NCI-H1092 (cell line): ENCODE measurements at places on chromosomes 4 and X.

GRCh38 chrX:46863072-46863471 lies 26.2 kb downstream of the RP2 start:
- DNase-seq, result no peak

- DNase-seq, result no peak
These were observed 67.5 kb downstream of the TBL1X start for GRCh38 chrX:9532349-9532748.

DNA sequence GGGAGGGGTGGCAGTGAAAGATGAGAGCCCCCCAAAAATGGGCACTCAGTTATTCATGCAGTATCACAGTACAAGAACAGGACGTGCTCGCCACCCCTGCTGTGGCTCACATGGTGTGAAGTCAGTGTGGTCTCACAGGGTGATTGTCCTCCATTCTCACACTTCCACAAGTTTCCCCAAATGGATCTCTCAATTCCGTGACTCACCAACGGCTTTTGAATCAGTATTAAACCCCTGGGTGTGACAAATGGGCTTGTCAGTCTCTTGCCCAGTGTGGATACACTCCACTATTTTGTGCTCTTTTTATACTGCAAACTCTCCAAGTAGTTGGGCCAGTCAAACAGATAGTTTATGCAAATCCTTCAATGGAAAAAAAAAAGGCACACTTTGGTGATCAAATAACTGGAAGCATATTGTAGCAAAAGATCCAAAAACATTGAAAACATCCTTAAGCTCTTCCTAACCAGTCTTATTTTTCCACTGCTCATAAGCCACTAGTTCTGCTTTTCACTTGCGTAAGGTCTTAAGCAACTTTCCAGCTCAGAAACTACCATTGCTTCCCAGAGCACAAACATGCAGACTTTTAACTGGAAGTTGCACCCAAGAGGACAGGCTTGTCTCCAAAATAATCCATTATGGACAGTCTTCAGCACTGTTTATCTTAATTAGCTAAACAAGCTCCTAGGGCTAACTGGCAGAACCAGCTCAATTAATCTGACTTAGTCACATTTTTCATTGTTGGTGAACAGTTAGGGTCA lies 365.7 kb downstream of the PPP3CA start:
- DNase-seq, result no peak

DNA sequence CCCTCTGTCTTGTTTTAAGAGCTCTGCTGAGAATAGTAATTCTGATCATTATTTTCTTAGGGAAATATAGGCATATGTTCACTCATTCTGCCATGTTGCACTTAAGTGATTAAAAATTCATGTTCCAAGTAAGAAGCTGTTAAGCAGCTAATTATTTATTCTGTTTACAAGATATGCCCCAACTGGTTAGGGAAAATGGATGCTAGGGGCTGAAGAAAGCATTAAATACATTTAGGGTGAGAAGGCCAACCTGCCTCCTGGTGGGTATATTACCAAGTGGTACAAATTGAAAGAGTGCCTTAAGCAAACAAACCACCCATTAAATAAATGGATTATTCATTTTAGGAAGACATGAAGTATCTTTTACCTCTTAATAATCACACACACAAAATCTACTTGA lies 392.6 kb upstream of the EPHA5 start:
- peak; percentile 20 for DNase-seq

- DNase-seq, result no peak
These were observed 14.3 kb downstream of the EPHA5 start for GRCh38 chr4:65656008-65656407.

DNA sequence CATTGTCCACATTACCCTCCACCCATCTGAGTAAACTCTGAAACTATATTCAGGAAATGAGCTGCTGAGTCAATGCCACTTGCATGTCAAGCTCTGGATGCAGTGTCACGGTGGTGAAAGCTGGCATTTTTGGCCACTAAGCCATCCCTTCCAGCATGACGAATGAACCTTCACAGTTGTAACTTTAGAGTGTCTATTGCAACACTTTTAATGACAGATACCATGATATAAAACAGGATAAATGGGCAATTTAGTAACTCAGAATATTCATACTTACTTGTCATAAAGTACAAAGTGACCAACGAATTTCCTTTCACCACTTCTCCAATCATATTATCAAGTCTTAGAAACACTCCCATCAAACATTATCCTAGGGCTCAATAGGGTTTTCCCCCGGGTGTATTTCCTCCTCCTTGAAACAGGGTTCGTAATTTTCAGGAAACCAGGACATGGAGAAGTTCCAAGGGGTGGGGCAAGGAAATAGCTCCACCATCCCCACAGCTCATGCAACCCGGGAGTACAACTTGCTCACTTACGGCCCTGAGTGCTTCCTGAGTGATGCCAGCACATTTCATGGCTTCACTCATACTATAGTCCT lies 73.1 kb downstream of the MTHFD2L start:
- DNase-seq, result no peak

- no peak for DNase-seq
These were observed 224.9 kb downstream of the KIT start for GRCh38 chr4:54882616-54883015.

DNA sequence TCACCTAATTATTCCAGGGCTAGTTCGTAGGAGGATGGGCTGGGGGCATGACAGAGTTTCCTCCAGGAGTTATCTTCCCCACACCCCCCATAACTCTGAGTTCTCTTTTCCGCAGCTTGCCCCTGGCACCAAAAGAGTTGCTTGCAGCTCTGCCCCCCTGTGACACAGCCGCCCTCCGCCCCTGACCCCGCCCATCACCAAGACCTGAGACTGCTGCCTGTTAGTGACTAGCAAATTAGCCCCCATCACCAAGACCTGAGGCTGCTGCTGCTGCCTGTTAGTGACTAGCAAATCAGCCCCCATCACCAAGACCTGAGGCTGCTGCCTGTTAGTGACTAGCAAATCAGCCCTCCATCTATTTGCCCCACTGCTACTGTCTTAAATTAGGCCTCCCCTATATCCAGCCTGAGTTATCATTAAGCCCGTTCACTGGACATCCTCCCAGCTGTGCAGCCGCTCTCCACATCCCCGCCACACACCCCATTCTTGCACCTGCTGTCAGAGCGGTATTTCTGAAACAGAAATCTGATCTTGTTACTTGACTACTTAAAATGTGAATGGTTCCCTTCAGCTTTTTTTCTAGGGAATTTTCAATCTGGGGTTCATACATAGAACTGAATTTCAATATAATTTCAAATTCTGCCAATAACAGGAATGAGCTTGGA lies 1.5 kb upstream of the PAPSS1 start:
- peak; percentile 9 for DNase-seq

GRCh38 chr4:182000077-182000476 lies 243.1 kb upstream of the TENM3 start:
- no peak for DNase-seq

DNA sequence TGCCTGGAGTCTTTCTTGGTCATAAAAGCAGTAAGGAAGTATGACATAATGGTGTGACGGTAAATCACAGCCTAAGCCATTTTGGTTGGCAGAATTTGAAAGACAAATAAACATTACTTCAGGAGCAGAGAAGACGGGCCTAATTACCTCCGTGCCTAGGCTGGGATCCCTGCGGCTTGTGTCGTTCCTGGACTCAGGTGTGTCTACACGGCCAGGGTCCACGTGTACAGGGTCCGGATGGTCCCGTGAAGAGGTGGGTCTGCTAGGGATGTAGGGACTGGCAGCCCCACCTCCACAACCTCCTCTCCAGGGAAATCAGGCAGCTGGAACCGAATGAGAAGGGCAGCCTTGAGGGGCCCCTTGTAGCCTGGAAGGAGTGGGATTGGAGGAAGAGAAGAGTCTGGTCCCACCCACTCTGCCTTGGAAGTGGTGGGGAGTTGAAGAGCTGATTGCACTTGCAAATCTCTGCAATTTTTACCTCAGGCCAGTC lies 55.4 kb upstream of the PLAC1 start:
- no peak for DNase-seq

GRCh38 chrX:136055651-136056221 lies 70.5 kb downstream of the SLC9A6 start:
- DNase-seq, result no peak

DNA sequence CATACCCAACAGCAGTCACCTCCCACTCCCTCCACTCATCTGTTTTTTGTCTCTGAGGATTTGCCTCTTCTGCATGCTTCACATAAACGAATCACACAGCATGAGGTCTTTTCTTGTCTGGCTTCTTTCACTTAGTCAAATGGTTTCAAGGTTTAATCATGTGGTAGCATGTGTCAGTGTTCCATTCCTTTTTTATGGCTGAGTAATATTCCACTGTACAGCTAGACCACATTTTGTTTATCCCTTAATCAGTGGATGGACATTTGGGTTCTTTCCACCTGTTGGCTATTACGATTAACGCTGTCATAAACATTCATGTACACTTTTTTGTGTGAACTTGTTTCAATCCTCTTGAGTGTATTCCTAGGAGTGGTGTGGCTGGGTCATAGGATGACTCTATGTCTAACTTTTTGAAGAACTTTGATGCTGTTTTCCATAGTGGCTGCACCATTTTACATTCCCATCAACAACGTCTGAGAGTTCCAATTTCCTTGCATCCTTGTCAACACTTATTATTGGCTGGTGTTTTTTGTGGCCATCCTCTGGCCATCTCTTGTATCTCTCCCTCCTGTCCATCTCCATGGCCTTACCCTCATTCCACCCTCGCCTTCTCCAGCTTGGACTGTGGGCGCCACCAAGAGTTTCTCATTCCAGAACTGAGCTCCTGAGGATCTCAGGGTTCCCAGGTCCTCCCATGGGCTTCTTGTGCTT lies 12.4 kb upstream of the NSG1 start:
- no peak for DNase-seq

- DNase-seq, result no peak
These were observed 96.2 kb upstream of the ANK2 start for GRCh38 chr4:112953262-112953661.

DNA sequence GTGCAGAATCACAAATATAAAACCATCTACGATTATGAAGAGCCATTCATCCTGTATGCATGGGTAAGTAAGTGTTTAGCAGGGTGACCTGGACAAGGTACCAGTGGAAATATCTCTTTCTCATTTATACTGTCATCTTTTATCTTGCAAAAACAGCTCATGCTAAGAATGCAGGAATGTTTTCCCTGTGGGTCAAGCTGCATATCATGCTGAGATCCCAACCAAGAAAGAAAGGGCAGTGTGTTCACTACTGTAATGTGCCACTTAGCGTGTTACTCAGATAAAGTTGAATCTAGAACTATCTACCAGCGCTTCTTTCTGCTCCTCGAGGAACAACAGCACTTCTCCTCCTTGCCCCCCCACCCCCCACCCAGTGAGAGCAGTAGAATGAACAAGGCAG lies 212.7 kb upstream of the TBL1X start:
- DNase-seq, result no peak

DNA sequence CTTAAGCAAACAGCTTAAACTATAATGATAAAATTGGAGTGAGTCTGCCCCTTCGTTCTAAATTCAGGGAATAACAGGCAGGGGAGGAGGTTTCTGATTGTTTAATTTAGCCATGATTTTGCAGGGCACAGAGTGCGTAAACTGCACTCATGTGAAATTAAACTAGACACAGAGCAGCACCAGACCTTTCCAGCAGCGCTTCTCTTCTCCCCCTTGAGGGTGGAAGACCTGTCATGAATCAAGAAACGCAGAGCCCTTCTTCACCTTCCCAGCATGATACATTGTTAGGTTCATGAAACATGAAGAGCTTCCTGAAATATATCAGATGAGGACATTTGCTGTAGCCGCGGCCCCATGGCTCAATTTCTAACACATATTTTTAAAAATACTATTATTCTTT lies 63.1 kb downstream of the FAM114A1 start:
- DNase-seq, result no peak

- DNase-seq, result no peak
These were observed 878.3 kb downstream of the FSTL5 start for GRCh38 chr4:161285461-161285860.

DNA sequence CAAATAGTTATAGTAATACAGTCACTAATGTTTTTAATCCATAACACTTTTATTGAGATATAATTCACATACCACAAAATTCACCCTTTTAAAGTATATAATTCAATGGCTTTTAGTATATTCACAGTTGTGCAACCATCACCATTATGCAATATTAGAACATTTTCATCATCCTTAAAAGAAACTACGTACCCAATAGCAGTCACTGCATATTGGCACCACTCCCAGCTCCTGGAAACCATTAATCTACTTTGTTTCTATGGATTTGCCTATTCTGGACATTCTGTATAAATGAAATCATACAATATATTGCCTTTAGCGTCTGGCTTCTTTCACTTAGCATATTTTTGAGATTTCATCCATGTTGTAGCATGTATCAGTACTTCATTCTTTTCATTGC lies 99.3 kb downstream of the AMMECR1 start:
- DNase-seq, result no peak

GRCh38 chr4:11635342-11635741 lies 206.6 kb upstream of the HS3ST1 start:
- no peak for DNase-seq

DNA sequence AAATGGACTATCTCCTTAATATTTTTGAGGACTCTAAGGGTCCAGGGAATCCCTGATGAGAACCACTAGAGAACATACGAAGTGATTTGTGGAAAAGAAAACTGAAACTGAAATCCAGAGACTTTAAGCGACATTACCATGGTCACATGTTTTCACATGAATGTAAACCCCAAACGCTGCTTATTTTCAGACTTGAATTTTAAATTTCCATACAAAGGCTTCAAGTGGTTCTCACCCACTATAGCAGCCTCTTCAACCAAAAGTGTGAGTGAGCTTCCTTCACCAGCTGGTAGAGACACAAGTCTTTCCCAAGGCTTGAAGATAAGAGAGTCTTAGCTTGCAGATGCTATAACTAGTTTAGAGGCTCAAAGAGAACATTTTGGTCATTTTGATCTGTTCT lies 232.7 kb downstream of the MGST2 start:
- no peak for DNase-seq

- no peak for DNase-seq
These were observed 28.9 kb upstream of the NDUFC1 start for GRCh38 chr4:139331185-139331584.

GRCh38 chr4:141853091-141853764 lies 216.8 kb downstream of the IL15 start:
- no peak for DNase-seq

GRCh38 chr4:30600246-30601017 lies 119.7 kb upstream of the PCDH7 start:
- no peak for DNase-seq

DNA sequence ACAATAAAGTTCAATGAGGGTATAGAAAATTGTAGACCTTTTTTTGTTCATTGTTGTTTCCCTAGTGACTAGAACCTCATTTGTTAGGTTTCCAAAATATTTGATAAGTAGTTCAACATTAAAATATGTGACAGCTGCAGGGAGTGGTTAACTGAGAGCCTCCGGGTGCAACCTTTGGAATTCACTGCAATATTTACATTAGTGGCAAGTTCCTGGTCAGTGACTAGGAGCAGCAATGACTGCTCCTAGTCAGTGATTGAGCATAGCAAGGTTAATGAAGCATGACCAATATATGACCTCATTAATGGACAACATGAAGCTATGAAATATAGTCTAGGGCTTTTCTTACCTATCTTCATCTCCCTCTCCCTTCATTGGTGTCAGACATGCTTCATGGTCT lies 65.8 kb upstream of the FAM47A start:
- DNase-seq, result no peak

DNA sequence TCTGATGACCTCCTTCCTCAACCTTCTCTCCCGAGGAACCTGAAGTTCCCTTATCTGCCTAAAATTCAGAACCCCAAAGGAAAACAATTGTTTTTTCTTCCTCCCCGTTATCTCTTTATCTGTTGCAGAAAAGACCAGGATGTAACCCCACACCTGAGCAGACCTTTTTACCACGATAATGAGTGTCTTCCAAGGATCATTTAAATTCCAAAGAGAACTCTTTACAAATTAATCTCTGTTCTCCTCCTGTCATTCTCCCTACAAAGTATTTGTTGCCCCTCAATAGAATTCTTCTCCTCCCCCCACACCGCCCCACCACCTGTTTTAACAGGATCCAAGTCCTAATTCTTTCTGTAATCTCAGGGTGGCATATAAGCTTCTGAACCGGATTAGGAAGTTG lies 78.5 kb upstream of the NLGN4X start:
- no peak for DNase-seq
